ENCODE measurements at places on chromosomes 5 and 9. TPM values are rescaled to one million over a fixed set of nuclear protein-coding genes. Genes with fewer than 3 reads are reported as not detected.

Gene FBP2
- total RNA-seq: 0.29 TPM

Gene KDM3B
- 79.8 TPM for total RNA-seq

Gene CMBL
- 20.7 TPM for total RNA-seq

Gene LSM11
- total RNA-seq: 3.6 TPM

Gene HTR1A
- 1.8 TPM for total RNA-seq

Gene PCDHB14
- 6.8 TPM for total RNA-seq

GRCh38 chr5:77437194-77437593, 54.9 kb downstream of the WDR41 start:
- DNase-seq: no peak

DNA sequence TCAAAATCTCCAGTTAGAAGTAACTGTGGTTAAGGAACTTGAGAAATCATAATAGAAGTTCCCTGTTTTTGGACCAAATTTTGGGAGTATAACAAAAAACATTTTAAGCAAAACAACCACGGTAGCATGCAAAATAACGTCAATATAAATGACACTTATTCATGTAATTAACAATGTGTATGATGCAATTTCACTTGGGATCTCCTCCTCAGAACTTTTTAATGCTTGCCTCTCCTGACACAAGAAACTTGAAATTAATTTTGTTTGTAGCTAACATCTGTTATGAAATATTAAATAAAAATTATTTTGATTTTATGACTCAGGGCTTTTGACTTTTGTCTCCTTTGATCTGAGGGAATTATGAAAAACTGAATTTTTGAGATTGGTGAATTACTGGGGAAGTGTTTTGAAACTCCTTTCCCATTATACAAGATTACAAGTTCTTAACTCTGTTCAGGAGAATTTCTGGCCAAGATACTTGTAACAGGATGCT, 149.7 kb downstream of the ATP10B start:
- no peak for DNase-seq

DNA sequence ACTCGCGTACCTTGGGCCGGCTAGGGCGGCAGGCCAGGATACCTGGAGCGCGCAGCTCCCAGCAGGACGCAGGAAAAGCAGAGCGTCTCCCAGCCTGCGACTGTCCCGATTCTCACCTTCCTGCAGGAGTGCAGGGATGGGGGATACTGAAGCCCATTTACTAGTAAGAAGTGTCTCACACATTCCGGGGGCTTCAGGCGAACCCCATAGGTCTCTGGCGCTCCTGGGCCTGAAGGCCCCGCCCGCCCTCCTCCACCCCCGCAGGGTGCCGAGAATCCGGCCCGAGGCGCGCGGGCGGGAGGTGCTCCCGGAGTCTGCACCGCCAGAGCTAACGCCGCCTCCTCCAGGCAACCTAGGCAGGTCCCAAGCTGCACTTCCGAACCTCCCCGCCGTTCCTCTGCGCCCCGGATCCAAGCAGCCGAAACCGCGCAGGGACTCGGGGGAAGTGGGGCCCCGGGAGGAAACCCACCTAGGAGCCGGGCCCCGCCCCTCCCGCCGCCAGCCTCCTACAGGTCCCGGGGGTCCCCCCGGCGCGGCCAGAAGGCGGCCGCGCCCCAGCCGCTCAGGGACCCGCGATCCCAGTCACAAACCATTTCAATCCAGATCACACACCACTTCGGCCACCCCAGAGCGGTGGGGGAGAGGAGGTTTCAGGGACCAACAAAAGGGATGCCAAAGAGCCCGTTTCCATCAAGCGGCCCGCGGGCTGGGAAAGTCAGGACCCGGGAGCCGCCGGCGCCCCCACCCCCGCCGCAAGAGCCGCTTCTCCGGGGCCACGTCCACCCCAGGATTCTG, 1.2 kb downstream of the ROR2 start:
- DNase-seq: peak; percentile 74

DNA sequence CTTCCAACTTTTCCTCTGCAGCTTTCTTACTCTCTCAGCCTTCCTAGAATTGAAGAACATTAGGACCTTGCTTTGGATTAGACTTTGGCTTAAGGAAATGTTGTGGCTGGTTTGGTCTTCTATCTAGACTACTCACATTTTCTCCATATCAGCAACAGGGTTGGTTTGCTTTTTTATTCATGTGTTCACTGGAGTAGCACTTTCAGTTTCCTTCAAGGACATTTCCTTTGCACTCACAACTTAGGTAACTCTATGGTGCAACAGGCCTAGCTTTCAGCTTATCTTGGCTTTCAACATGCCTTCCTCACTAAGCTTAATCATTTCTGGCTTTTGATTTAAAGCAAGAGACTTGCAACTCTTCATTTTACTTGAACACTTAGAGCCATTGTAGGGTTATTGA, 153.1 kb downstream of the CCDC192 start:
- DNase-seq: no peak

DNA sequence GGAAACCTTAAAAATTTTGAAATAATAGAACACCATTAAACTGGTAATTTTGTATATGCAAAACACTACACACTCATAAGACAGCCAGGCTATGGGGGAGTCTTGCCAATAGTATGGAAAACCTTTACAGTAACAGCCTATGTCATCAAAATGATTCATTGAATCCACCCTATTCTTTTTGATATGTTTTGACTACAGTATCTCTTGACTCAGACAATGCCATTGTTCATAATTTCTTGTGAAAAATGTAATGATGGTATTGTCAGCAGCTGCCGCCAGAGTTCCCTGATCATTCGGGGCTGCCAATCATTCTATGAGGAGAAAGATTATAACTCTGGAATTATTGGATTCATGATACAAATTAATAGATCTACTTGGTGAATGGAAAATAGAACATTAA, 101.4 kb upstream of the POC5 start:
- no peak for DNase-seq

DNA sequence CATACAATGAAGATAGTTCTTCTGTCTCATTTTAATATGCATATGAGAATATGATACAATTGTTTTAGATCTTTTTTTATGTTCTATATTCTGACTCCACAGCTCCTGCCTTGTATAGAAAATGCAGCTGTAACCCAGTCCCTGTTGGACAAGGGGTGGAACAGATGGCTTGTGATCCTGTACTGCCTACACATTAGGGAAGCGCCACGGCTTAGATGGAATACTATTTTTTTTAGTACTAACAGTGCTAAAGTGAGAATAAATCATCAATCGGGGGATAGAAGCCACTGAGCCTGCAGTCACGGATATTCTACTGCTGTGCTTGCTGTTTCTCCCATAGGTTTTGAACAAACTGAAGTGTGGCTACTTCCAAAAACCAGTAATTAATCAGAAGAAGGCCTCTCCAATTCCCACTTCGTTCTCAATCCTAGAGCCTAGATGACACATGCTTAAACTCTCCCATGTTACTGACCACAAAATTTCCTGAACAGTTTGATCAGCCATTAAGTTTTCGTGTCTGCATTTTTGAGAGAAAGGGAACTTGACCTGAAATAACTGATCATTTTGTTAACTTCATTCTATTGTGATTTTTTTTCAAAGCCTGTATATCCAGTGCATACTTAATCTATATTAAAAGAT, 150.3 kb downstream of the CDH18 start:
- DNase-seq: no peak

GRCh38 chr5:139696167-139696893, 48.2 kb downstream of the CXXC5 start:
- DNase-seq: no peak

DNA sequence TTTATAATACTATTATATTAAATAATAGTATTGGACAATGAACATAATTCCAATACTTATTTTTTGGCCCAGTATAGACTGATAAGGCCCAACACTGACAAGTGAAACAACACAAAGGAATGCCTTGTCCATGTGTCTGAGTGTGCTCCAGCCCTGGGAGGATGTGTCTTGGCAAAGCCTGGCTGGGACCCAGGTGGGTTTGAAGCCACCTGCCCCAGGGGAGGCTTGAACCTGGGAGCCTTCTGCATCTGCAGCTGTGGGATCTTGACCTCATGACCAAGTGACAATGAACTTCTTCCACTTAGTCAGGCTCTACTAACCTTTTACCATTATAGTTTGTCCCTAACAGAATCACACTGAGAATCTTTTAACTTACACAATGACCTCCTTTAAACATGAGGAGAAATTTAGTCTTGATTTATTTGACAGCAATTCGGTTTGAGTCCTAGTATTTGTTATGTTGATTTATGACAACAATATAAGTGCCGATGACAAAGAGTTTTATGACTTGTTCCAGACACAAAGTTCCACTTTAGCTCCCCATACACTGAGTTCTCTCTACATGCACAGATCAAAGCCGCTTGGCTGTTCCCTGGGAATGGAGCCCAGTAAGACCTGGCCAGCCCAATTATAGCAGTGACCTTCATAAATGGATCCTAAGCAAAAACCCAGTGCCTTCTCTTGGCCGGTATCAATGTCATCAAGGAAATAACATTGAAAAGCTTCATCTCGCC, 294.5 kb downstream of the CTNND2 start:
- DNase-seq: no peak

DNA sequence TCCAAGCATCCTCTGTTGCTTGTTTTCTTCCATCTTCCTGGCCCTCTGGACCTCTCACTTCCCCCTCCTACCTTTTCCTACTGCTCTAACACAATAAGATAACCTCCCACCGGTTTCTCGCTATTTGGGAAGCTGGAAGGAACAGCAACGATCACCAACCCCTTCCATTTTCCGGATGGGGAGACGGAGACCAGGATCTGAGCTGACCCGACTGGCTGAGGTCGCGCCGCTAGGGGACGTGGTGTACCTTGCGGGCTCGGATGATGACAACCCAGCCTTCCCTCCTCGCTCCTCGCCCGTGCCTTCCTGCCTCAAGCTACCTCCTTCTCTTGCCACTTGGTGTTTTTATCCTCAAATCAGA, 1.9 kb downstream of the LPAR1 start:
- peak; percentile 64 for DNase-seq

GRCh38 chr5:67095346-67096171, 101.0 kb downstream of the CD180 start:
- peak; percentile 68 for DNase-seq

GRCh38 chr9:36119476-36119875, 17.1 kb upstream of the GLIPR2 start:
- DNase-seq: no peak

DNA sequence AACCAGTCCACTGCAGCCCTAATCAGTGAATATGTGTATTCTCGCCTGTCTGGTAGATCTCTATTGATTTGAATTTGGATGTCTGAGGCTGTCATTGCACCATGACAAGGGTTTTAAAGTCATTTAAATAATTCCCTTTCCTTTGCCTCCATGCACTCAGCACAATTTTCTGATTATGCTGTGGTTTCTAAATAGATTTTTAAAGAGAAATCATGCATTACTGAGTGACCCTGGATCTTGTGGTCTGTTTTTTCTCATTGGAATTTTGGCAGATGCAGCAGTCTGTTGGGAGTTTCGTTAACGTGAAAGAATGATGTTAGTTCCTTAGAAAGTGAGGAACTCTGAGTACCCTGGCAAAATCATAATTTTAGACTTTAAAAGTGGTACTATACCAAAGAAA, 396.0 kb downstream of the LRRC70 start:
- DNase-seq: no peak

- no peak for DNase-seq
Measured at GRCh38 chr5:16528382-16529110, 62.9 kb upstream of the ZNF622 start.

DNA sequence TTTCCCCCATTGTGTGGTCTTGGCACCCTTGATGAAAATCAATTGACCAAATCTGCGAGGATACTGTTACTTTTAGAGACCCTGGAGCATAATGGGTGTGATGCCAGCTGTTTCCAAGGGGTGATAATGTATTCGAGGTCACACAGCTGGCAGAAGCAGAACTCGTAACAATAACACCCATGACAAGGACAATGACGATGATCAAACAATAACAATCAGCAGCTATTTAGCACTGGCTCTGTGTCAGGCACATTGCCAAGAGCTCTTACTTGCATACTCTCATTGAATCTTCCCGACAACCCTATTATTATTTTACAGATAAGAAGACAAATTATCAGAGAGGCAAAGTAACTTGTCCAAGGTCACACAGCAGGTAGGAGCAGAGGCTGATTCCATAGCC, 223.7 kb upstream of the MSX2 start:
- no peak for DNase-seq

DNA sequence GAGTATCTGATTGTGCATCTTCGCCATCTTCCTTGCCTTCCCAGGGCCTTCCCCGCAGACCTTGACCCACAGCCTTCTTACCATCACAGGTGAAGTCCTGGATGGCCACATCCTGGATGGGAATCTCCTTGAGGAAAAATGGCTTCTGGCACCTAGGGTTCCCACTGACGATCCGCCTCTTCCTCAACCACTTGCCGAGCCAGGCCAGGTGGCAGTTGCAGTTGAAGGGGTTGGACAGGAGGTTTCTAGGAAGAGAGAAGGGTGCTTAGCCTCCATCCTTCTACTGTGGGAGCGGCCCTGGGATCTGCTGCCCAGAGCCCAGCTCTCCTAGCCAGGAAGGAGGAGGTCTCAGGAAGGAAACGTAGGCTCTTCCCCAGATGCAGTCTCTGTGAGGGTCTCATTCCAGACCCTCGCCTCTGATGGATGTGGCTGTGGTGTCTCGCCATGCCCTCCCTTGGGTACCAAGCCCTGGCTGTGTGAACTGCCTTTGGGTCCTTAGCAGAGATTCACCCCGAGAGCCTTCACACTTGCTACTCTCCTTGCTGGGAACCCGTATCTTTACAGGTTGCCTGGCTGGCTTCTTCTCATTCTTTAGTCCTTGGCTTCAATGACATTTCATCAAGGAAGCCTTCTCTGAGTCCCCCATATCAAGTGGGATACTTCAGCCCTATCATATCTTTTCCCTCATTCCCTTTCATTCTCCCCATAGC, 170.4 kb upstream of the PANK3 start:
- peak; percentile 29 for DNase-seq

- no peak for DNase-seq
Measured at GRCh38 chr5:179065703-179066102, 5.5 kb downstream of the ZNF354C start.

DNA sequence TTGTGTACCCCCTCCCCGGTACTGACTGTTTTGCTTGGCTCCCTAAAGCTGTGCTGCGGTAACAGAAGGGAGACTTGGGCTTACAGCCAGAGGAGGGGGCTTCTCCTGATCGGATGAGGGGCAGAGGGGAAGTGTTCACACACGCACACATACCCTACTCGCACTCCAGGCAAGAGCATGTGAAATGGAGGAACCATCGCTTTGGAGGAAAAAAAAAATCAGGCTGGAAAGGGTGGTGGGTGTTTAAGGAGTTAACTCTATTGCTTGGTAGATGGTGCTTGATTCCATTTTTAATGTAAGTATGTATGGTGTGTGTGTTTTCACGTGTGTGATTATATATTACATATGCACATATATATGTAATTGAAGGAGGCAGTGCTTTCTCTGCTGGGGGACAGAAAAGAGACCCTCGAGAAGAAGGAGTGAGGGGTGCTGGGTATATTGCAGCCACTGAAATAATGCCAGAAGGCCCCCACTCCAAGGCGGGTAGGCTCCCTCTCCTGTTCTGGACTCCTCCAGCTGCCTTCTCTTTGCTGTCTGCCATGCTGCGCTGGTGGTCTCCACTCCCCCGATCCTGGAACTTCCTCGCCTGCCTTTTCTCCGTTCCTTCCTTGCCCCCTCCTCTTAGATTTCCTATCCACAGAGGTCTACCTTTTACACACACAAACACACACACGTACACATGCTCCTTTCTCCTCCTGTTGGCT, 721 bp downstream of the GRIA1 start:
- DNase-seq: no peak
